COLO829 (cell line): ENCODE measurements at places on chromosomes 1 and 21.

GRCh38 chr1:219144658-219145315 is 28.9 kb upstream of the LYPLAL1 start:
- DNase-seq: no peak

DNA sequence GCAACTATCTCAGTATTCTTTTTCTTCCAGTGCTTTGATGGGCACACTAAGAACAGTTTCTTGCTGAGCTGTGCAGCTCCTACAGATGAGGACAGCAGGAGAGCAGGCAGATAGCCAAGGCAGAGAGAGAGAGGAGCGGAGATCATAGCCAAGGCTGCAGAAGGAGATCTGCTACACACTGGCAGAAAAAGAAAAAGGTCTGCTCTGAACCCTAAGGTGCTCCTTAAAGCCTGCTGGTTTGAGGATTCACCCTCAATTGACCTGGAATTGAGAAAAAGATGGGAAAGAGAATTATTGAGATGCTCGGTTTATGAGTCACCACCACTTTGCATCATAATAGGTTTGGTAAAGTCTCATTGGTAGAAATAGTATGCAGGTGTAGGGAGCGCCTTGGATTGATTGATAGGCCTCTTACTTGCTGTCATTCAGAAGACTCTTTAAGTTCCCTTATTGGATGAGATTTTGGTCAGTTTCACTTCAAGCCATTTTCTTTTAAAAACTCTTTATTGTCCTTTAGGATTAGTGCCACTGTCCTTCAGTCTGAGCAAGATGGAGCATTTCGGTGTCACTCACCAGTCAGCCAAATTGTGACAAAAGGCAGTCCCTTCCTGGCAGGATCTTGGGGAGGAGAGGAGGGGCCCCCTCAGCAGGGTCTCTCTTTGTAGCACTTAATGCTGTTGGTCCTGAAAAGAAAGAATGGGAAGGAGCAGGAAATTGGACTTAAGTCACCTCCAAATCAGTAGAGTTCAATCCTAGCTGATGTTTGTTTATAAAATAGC is 685.0 kb downstream of the ADGRL2 start:
- no peak for DNase-seq

GRCh38 chr1:33424610-33425009 is 6.3 kb downstream of the PHC2 start:
- DNase-seq: no peak

- DNase-seq: no peak
These were observed 159.8 kb downstream of the PLPPR4 start for GRCh38 chr1:99424087-99424486.

DNA sequence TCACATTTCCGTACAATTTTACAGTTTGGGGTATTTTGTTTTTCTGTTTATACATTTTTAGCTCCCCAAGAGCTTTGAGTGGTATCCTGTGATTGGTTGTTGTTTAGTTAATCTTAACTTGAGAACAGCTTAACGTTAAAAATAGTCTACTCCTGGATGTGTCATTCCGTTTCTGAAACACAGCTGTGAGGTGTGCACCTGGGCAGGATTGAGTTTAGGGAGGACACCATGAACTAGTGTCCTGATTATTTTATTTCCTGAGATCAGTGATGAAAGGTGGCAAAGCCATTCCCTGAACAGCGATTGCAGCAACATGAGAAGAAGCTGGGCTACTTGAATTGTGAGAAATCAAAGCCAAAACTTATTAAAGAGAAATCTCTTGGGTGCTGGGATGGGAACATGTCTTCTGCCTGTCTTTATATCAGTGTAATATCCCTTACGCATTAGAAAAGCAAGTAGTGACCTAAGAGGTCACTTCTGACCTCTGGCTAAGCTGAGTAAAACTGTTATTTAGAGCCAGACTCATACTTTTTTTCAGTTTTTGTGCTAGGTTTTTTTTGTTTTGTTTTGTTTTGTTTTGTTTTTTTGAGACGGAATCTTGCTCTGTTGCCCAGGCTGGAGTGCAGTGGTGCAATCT is 43.4 kb downstream of the ZBTB40 start:
- no peak for DNase-seq
